Effector memory CD4-positive, alpha-beta T cell (primary cell): ENCODE measurements at places on chromosomes 6 and 20.

DNA sequence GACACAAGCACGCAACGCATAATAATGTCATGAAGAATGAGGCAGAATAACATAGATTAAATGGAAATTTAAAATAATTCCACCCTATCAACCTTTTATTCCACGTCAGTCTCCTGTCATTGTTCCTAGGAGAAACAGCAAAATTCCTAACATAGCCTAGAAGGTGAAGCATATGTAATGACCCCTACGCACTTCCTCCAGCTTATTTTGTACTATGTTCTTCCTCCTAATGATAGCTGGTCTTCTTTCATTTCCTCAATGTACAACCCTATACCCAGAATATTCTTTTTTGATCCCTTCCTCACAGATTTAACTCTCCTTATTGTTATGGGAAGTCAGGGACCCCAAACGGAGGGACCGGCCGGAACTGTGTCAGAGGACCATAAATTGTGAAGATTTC, 122.0 kb upstream of the CARMIL1 start:
- H3K4me3 ChIP-seq: no peak overlapping the region
- no peaks in the 10 kb centered on the region for H3K36me3 ChIP-seq
- no peaks in the 10 kb centered on the region for H3K27me3 ChIP-seq
- no peaks in the 10 kb centered on the region for H3K4me1 ChIP-seq
- no peak overlapping the region for H3K27ac ChIP-seq

GRCh38 chr6:111113336-111114086, 26.2 kb downstream of the SLC16A10 start:
- H3K36me3 ChIP-seq: no peaks in the 10 kb centered on the region
- DNase-seq: no peak
- no peak overlapping the region for H3K4me3 ChIP-seq
- H3K27ac ChIP-seq: peak overlapping the region; percentile 26

DNA sequence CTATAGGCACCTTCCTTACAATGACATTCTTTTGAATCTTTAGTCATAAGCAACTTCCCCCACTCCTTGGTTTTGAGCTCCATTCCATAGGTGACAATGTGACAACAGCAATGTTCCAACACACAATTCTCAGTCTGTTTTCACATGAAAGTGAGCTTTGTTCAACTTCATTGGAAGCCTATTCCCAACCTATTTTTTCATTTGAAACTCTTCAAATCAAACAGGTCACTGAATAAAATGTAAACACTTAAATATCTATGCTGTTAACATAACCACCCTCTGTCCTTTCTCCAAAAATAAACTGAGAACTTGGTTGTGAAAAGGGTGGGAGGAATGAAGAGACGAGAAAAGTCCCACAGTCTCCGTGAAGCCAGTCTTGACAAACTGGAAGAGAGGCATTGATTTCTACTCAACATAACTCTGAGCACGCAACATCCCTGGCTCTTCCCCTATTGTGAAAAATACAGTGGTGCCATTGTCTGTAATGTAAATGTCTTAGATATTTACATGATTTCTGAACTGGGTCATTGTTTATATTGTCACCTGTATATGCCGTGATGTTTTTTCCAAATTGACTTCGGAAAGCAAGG, 343.1 kb downstream of the TFAP2A start:
- no peak overlapping the region for H3K27ac ChIP-seq
- no peak for DNase-seq
- no peaks in the 10 kb centered on the region for H3K4me1 ChIP-seq
- H3K4me3 ChIP-seq: no peak overlapping the region
- no peaks in the 10 kb centered on the region for H3K27me3 ChIP-seq

GRCh38 chr6:148724428-148724827, 22.4 kb upstream of the UST start:
- H3K36me3 ChIP-seq: no peaks in the 10 kb centered on the region
- no peaks in the 10 kb centered on the region for H3K4me1 ChIP-seq
- DNase-seq: no peak
- H3K27me3 ChIP-seq: no peaks in the 10 kb centered on the region
- no peak overlapping the region for H3K27ac ChIP-seq

GRCh38 chr6:34521463-34522285, 34.5 kb downstream of the SPDEF start:
- H3K4me3 ChIP-seq: no peak overlapping the region
- no peaks in the 10 kb centered on the region for H3K4me1 ChIP-seq

DNA sequence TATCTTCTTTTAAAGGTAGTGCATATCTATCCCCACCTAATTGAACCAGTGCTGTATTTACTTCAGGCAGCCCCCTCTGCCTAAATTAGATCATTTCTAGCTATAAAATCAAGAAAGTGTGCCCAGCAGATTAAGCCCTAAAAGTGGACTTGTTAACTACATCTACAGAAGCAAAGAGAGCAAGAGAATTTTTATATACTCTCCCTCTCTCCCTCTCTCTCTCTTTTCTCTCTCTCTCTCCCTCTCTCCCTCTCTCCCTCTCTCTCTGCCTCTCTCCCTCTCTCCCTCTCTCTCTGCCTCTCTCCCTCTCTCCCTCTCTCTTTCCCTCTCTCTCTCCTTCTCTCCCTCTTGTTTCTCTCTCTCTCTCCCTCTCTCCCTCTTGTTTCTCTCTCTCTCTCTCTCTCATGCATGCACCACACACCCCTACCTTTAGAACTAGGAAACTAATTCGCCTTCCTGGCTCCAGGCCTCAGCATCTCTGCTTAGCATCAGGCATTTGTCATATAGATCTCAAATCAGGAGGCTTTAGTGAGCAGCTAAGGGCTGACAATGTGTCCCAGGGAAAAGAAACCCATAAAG, 71.4 kb downstream of the FOXA2 start:
- H3K27me3 ChIP-seq: no peaks in the 10 kb centered on the region
- H3K4me3 ChIP-seq: no peak overlapping the region
- H3K4me1 ChIP-seq: no peaks in the 10 kb centered on the region

GRCh38 chr6:100346828-100347227, 117.9 kb downstream of the SIM1 start:
- no peak overlapping the region for H3K4me3 ChIP-seq
- H3K4me1 ChIP-seq: no peaks in the 10 kb centered on the region
- H3K36me3 ChIP-seq: no peaks in the 10 kb centered on the region
- no peak for DNase-seq
- no peak overlapping the region for H3K27ac ChIP-seq
- H3K27me3 ChIP-seq: no peaks in the 10 kb centered on the region

- H3K4me3 ChIP-seq: no peak overlapping the region
- DNase-seq: no peak
- H3K27ac ChIP-seq: no peak overlapping the region
- no peaks in the 10 kb centered on the region for H3K4me1 ChIP-seq
- H3K27me3 ChIP-seq: no peaks in the 10 kb centered on the region
- H3K36me3 ChIP-seq: peaks cover 7% of the 10 kb centered on the region
Measured at GRCh38 chr6:75250552-75250951, 7.0 kb upstream of the COX7A2 start.

DNA sequence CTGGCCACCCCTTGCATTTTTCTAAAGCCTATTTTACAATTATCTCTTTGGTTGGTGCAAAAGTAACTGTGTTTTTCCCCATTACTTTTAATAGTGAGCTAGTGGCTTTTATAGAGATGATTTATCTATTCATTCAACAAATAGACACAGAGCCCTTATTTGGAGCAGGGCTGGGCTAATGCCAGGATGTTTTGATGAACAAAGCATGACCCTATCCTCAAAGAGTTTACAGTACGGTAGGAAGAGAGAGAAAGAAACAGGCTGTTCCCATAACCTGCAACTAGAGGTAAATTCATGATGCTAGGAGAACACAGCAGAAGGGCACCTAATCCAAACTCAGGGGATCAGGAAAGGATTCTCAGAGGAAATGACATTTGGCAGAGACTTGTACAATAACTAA, 37.3 kb upstream of the UST start:
- DNase-seq: no peak
- no peaks in the 10 kb centered on the region for H3K4me1 ChIP-seq
- H3K36me3 ChIP-seq: no peaks in the 10 kb centered on the region

DNA sequence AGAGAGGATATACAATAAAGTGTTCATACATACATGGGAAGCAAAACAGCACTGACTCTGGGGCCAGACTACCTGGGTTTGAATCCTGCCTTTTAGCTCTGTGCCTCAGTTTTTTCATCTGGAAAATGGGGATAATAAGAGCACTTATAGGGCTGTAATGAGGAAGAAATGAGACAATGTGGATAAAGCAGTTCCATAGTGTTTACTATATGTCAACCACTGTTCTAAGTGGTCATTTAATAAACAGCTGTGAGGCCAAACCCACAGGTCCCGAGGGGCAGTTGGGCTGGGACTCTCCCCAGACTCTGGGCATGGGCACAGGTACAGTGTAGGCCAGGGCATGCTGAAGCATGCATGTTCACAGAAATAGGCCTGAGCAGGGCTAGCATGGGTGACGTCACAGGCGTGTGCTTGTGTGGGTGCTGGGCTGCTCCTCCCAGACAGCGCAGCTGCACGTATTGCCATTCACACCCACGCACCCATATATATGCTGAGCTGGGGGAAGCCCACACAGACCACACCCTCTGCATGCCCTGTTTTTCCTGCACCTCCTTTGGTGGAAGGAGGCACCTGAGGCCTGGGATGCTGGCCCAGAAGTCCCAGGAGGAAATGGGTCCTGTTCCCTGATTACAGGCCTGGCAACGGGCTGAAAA, 3.5 kb upstream of the PLCG1 start:
- H3K27me3 ChIP-seq: no peaks in the 10 kb centered on the region
- H3K4me1 ChIP-seq: peaks cover 5% of the 10 kb centered on the region
- H3K36me3 ChIP-seq: no peaks in the 10 kb centered on the region
- no peak overlapping the region for H3K27ac ChIP-seq

- H3K27me3 ChIP-seq: no peaks in the 10 kb centered on the region
- H3K36me3 ChIP-seq: no peaks in the 10 kb centered on the region
- no peaks in the 10 kb centered on the region for H3K4me1 ChIP-seq
- no peak overlapping the region for H3K27ac ChIP-seq
Measured at GRCh38 chr20:19737025-19737424, 21.0 kb upstream of the RIN2 start.

- no peaks in the 10 kb centered on the region for H3K27me3 ChIP-seq
- no peak overlapping the region for H3K27ac ChIP-seq
- DNase-seq: no peak
- no peaks in the 10 kb centered on the region for H3K36me3 ChIP-seq
- H3K4me3 ChIP-seq: no peak overlapping the region
Measured at GRCh38 chr20:4306206-4306605, 290.8 kb upstream of the RNF24 start.

DNA sequence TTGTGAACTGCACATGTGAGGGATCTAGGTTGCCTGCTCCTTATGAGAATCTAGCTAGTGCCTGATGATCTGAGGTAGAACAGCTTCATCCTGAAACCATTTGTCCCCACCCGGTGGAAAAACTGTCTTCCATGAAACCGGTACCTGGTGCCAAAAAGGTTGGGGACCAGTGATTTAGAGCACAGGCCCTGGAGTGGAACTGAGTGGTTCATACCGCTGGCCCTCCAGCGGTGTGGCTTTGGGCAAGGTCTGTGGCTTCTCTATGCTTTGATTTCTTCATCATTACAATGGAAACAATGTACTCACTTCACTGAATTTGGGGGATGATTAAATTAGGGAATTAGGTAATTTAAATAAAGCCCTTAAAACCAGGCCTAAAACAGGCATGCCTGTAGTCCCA, 36.3 kb downstream of the CD164 start:
- H3K36me3 ChIP-seq: no peaks in the 10 kb centered on the region
- no peak overlapping the region for H3K27ac ChIP-seq
- no peaks in the 10 kb centered on the region for H3K4me1 ChIP-seq
- no peak overlapping the region for H3K4me3 ChIP-seq

GRCh38 chr6:143468026-143468425, 17.4 kb downstream of the PEX3 start:
- no peaks in the 10 kb centered on the region for H3K27me3 ChIP-seq
- no peak overlapping the region for H3K4me3 ChIP-seq
- DNase-seq: no peak
- no peaks in the 10 kb centered on the region for H3K4me1 ChIP-seq

GRCh38 chr20:6940048-6940447, 172.6 kb downstream of the BMP2 start:
- H3K36me3 ChIP-seq: no peaks in the 10 kb centered on the region
- no peaks in the 10 kb centered on the region for H3K27me3 ChIP-seq
- no peaks in the 10 kb centered on the region for H3K4me1 ChIP-seq
- no peak for DNase-seq
- H3K27ac ChIP-seq: no peak overlapping the region
- H3K4me3 ChIP-seq: no peak overlapping the region

GRCh38 chr20:33999025-33999649, 5.4 kb downstream of the RALY start:
- peaks cover 55% of the 10 kb centered on the region for H3K4me1 ChIP-seq
- no peak for DNase-seq
- no peak overlapping the region for H3K4me3 ChIP-seq
- H3K27ac ChIP-seq: no peak overlapping the region
- H3K36me3 ChIP-seq: no peaks in the 10 kb centered on the region

DNA sequence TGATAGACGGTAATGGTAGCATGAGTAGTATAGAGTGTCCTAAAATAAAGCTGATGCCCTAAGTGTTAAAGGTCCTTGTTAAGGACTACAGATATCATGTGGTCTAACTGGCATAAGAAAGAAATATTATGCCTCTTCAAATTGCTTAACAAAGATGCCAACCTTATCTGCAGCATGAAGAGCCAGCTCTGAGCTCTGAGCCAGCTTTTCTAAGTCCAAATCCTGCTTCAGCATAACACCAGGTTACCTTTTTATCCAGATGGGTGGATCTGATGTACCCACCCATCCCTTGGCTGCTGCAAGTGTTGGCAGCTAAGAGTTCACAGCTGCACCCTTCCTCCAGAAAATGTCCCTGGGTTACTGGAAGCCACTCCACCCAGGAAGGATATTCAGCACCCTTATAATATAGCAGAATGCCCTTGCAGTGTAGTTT, 83.8 kb downstream of the TENT5A start:
- H3K27me3 ChIP-seq: no peaks in the 10 kb centered on the region
- H3K27ac ChIP-seq: no peak overlapping the region
- DNase-seq: no peak
- H3K4me3 ChIP-seq: no peak overlapping the region

GRCh38 chr6:75130784-75131183, 75.1 kb downstream of the COL12A1 start:
- DNase-seq: no peak
- H3K36me3 ChIP-seq: no peaks in the 10 kb centered on the region
- H3K27me3 ChIP-seq: no peaks in the 10 kb centered on the region
- H3K4me1 ChIP-seq: no peaks in the 10 kb centered on the region

GRCh38 chr6:117233145-117233544, 32.2 kb upstream of the VGLL2 start:
- no peak overlapping the region for H3K27ac ChIP-seq
- no peak overlapping the region for H3K4me3 ChIP-seq
- no peak for DNase-seq
- no peaks in the 10 kb centered on the region for H3K36me3 ChIP-seq

DNA sequence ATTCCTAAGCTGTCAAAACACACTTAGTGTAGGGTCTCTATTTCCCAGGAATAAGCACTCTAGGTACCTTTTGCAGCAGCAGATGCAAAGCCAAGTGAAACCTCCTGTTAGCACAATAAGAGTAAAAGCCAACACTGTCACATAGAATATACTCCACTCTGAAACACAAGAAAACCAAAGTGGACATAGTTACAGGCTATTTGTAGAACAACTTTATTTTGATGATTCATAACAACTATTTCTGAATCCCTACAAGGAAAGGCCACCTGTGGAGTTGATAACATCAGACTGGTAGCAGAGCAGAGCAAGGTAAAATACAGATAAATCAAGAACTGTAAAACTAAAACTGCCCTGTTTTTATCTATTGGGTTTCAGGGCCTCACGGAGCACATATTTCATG, 59.7 kb downstream of the ALDH5A1 start:
- H3K27ac ChIP-seq: no peak overlapping the region
- H3K27me3 ChIP-seq: no peaks in the 10 kb centered on the region
- no peaks in the 10 kb centered on the region for H3K36me3 ChIP-seq
- DNase-seq: no peak
